Fibroblast of skin of back (primary cell): ENCODE measurements at places on chromosomes 6 and 20.

- DNase-seq, result no peak
These were observed 407.3 kb upstream of the FLRT3 start for GRCh38 chr20:14744723-14745122.

DNA sequence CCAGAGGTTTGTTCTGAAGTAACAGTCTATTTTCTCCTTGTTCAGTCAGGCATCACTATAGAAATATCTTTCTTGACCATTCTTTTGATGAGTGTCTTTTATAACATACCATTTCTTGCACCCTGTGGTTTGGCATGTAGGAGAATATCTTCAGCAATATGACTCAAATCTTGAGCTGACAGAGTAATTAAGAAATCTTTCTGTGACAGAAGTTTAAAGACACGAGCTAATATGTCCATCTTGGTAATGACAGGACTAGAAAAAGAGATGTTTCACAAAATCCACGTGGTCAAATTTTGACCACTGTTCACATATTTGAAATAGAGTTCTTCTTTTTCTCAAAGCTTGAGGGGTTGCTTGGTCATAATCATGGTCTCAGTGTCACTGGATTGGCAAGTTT is 149.9 kb downstream of the MYB start:
- peak; percentile 66 for DNase-seq

DNA sequence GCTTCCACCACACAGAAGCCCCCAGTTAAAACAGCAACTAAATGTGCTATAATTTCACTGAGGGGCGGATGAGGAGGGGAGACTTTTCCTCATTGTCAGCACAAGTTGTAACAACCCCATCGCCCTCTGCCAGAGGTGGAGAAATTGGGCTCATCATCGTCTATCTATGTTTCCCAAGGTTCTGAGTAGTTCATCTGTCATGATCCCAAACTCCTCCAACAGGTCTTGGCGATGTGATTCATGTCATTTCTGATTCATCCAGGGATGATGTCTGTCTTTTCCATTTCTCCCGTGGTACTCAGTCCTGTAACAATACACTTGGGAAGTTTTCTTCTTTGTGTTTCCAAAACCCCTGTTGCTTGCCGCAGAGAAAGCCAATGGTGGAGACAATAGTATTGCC is 51.0 kb downstream of the TFAP2A start:
- no peak for DNase-seq

- DNase-seq, result peak; percentile 63
These were observed 39.7 kb downstream of the TAF4 start for GRCh38 chr20:62025832-62026563.

DNA sequence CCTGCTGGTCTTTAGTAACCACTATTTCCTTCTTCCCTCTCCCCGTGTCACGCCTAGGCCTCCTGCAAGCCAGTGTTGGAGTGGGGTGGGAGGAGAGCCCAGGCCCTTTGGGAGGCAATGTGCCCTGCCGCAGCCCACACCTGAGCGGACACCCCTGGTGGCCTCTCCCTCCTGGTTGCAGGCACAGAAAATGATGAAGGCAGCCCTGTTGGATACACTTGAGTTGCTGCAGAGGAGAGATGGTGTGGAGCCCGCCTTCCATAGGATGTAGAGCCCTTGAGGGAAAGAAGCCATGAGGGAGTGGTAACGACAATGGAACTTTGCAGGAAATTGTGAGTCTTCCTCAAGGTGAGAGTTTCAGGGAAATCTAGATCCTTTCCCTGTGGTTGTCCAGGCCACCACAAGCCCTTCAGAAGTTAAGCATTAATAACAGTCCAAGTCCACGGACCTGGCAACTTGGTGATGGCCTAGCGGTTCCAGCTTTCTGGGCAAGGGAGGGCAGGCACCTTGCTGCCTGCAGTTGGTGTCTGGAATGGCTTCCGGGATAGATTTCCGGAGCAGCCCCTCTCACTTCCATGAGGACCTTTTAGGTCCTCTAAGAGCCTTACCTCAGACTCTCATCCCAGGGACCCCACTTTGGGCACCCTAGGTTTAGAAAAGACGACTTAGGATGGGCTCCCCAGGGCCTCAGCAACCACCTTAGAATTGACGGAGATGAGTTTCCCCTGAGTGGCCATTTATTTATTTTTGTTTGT is 67.3 kb upstream of the NXT1 start:
- no peak for DNase-seq

GRCh38 chr6:169366258-169366901 is 112.7 kb upstream of the THBS2 start:
- no peak for DNase-seq

GRCh38 chr20:50508171-50508755 is 1.9 kb upstream of the PTPN1 start:
- DNase-seq, result peak; percentile 52

- DNase-seq, result no peak
These were observed 104.2 kb upstream of the PDE10A start for GRCh38 chr6:165767228-165767627.

GRCh38 chr6:150056156-150056555 is 12.8 kb downstream of the ULBP3 start:
- DNase-seq, result no peak

DNA sequence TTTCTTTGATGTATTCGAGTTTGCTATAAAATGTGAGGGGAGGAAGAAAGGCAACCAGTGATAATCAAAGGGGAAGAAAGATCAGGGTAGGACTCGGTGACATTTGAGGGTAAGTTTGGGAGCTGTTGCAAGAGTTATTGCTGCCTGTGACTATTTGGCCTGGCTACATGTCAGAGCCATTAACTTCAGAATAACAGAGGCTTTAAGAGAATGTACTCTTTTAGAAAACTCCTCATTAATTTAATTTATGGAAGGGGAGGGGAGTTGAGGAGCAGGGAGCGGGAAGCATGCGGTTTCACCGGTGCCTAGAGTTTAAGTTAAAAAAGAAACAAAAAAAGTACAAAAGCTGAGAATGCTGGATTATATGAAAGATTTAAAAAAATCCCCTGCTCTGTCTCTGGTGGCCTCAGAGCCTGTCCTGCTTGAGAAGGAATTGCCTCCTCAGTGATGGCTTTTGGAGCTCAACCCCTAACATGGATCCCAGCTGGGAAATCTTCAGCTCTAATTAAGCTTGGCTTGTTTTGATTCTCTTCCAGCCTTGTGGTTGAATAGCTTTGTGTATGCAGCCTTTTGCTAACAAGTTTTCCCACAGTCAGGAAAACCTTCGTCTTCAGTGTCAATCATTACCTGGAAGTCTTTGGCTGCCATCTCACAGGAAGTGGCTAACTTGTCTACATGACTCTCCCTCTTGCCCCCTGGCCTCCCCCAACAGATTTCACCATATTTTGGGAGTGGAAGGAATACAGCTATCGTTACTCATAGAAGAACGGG is 238.2 kb downstream of the SOX4 start:
- DNase-seq, result peak; percentile 55

DNA sequence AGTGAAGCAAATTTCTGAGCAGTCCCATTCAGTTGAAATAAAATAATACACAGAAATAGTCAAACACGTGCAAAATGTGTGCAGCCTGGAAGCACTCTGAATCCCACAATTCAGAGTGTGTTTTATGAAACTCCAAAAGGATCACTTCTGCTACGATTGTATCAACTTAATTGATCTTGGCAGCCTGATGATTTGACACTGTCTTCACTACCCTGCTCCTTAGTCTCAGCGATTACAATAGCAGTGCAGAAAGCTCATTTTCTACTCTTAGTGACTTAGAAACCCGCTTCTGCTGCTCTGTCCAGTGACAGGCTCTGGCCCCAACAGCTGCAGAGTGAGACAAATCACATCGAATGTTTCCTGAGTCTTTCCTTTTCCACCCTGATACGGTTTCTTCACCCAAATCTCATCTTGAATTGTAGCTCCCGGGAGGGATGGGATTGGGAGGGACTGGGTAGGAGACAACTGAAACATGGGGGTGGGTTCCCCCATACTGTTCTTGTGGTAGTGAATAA is 16.2 kb upstream of the EMILIN3 start:
- no peak for DNase-seq

DNA sequence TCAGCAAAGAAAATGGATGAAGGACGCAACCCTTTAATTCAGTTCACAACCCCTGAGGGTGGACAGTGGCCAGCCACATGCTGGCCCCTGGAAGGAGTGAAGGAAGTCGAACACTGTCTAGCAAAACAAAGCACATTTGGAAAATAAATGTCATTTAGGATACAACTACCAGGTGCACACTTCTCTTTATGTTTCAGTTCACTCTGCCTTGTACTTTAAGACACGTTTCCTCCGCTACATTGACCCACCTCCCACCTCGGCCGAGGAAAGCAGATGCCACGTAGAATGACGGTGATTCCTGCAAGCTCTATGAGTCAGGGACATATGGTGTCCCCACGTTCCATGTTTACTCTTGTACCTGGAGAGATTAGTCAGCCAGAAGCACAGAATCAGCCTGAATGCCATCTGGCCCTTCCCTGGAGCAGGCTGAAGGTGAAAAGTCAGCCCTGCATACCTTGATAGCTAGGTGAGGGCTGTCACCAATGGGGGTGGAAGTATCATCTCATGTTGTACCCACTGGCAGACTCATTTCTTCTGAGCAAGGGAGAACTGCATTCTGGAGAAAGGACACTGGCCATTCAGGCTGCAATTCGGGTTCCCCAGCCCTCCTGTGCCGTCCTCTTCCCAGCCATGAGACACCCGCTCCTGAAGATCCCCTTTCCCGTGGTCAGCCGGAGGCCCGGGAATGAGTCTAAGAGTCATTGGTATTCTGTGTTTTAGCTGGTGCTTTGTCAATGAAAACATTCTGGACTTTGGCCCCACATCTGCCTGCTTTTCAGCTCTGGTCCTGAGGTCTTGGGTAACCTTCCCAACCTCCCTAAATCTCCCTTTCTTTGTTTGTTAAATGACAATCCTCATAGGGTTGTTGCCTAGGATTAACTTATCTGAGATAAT is 60.6 kb downstream of the FOXA2 start:
- DNase-seq, result no peak

DNA sequence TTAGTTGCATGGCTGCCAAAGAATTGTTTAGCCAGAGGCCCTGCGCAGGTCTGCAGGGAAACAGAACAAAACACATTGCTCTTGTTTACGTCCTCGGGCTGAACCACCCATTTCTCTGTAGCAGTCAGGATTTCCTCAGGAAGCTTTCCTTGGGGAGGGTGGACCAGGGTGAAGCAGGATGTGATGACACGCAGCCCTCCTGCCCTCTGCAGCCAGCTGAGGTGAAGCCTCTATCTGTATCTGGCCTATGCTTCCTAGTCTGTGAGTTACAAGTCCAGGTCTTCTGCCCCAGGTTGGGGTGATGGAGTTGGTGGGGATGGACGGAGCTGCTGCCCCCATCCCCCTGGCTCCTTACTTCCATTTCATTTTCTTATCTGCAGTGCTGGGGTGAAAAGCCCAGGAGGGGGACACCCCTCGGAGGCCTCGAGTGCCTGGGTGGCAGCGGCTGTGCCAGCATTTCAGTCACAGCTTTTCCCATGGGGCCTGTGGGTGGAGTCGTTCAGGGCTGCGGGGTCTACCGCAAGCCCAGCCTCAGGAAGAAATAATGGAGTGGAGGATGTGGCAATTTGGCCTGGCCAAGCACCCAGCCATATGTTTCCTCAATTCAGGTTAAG is 24.9 kb downstream of the SASH1 start:
- DNase-seq, result peak; percentile 51

DNA sequence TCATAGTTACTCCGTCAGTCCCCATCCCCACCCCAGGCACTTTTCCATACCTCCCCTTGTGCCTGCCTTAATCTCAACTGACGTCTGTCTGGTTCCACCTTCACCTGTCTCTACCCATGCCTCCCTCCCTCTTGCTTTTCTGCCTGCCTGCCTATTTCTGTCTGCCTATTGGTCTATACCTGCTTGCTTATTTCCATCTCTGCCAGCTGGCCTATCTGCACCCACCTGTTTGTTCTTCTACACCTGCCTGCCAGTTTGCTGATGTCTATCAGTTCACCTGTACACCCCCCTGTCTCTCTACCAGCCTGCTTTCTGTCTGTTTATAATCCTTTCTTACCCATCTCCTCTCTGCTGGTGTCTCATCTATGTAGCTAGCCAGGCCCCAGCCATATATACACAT is 87.5 kb downstream of the RALGAPA2 start:
- DNase-seq, result no peak

GRCh38 chr6:158230967-158231550 is 62.9 kb downstream of the GTF2H5 start:
- DNase-seq, result no peak

DNA sequence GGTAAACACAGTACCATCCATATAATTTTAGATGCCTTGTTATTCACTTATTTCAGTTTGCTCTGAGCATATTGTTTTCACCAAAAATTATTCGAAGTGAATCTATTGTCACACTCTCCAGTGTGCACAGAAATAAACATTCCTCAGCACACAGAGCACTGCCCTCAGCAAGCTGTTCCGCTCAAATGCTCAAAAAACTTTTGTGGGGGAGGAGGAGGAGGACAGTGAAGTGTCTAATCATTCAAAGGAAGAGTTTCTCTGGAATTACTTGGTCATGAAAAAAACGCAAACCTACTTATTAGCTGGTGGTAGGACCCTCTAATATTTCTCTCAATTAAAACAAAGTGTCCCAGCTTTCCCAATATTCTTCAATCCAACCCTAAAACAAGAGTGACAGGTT is 88.3 kb downstream of the DTNBP1 start:
- no peak for DNase-seq

GRCh38 chr6:142953373-142954273 is 8.6 kb upstream of the HIVEP2 start:
- no peak for DNase-seq

GRCh38 chr6:151630387-151630786 is 136.6 kb downstream of the CCDC170 start:
- no peak for DNase-seq

DNA sequence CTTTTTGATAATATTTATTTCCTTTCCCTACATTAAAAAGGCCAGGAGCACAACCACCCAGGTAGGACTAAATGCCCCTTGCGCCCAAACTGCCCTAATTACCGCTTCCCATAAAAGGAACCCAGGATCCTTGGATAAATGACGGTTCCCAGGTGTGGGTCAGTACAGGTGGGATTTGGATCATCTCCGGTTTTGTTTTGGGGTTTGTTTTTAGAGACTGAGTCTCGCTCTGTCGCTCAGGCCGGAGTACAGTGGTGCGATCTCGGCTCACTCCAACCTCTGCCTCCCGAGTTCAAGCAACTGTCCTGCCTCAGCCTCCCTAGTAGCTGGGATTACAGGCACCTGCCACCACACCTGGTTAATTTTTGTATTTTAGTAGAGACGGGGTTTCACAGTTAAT is 28.4 kb downstream of the ZNF217 start:
- DNase-seq, result no peak

- peak; percentile 88 for DNase-seq
These were observed 37.6 kb downstream of the NRN1 start for GRCh38 chr6:5968817-5969734.

GRCh38 chr6:155505608-155505989 is 50.0 kb upstream of the NOX3 start:
- no peak for DNase-seq
